Left lung (tissue), 14 donors: ENCODE measurements at places on chromosomes 7 and 10. TPM values are rescaled to one million over a fixed set of nuclear protein-coding genes. Genes with fewer than 3 reads are reported as not detected.

DNA sequence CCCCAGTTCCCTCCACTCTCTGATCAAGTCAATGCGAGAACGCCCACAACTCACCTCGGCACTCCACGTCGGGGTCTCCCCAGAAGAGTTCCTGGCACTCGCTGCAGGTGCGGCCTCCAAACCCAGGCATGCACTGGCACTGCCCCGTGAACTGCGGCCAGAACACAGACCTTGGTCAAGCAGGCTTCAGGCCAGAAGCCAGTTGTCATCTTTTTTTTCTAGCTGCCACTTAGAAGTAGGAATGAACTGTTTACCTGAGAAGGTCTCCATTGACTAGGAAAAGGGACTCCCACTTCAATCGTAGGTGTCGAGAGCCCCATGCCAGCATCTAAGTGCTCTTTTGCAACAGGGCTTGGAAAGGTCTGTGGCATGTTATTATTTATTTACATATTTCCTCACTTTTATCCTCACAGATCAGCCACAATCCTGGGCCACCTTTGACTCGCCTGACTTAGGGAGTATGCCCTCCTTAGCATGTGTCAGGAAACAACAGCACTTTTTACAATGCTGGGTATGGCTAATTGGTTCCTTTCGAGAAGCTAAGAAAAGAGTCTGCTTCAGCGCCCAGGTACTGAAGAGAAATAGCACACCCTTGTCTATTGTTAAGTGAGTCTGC lies 51.7 kb downstream of the LAMB1 start:
- no peak for DNase-seq

GRCh38 chr10:132328738-132329137 lies 3.3 kb upstream of the LRRC27 start:
- no peak for DNase-seq

DNA sequence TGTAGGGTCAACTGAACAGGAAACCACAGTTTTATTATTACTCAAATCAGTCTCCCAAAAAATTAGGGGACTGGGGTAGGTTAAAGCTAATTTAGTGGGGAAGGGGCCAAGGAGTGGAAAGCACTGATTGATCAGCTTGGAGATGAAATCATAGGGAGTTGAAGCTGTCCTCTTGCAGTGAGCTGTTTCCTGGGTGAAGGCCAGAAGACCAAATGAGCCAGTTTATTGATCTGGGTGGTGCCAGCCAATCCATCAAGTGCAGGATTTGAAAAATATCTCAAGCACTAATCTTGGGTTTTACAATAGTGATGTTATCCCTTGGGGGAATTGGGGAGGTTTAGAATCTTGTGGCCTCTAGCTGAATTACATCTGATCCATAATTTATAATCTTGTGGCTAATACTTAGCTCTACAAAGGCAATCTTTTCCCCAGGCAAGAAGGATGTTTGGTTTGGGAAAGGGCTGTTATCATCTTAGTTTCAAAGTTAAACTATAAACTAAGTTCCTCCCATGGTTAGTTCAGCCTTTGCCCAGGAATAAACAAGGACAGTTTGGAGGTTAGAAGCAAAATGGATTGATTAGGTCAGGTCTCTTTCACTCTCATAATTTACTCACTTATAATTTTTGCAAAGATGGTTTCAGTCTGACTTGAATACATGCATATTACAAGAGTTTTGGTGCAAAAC lies 773.5 kb downstream of the XPNPEP1 start:
- DNase-seq = no peak

DNA sequence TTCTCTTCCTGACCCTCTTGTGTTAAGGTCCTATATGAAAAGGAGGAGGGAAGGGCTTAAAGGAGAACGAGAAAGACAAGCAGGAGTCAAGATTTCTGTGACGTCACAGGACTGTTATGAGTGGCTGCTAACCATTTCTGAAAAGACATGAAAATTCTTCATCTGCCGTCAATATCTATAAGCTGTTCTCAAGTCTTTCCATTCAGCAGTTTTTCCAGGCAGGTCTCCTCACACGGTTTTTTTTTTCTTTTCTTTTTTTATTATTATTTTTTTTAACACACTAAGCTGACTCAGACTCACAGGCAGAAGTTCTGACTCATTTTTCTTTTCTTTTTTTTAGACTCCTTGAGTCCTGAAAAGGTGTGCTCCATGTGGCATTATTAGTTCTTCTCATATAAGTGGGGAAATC lies 72.0 kb downstream of the DGKI start:
- no peak for DNase-seq

DNA sequence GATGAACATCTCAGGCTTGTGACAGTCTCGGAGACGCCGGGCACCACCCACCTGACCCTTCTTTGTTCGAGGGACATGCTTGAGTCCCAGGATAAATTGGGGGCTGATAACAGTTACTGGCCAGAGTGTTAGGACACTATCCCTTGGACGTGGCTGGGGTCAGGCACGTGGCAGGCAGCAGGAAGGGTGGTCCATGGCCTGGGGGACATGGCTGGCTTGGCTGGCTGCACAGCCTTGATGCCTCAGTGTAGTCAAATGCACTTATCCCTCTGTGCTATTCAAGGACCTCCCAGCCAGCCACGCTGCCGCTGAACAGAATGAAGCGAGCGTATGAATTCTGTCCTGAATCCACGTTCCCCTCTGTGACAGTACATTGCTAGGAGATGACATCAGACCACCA lies 662.0 kb upstream of the FOXK1 start:
- DNase-seq = no peak

Gene CLEC5A
- polyA plus RNA-seq = 1.3 TPM
